ENCODE measurements at places on chromosomes 6 and 20.

DNA sequence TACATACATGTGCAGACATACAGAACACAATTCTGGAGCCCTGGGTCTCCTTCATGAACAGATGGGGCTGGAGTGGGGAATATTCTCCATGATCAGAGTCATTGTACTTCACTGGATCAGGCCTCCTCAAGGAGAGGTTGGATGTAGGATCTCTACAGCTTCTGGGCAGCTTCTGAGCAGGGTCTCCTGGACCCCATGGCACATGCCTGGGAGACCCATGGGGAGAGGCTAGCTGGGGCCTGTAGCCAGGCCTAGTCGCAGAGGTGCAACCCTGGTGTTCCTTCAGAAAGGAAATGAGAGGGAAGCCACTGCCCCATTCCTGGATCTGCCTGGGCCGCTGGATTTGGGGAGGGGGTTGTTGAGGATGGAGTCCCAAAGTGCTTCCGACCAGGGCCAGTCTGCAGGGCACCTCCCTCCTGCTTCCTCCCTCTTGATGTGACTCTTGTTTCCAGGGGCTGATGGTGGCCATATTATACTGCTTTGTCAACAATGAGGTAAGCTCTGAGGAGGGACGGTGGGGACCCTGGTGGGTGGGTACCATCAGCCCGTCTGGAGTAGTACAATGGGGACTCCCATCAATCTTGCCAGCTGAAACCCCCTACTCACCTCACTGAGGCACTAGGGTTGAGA, 31.8 kb downstream of the GLP1R start:
- DNase-seq = no peak

DNA sequence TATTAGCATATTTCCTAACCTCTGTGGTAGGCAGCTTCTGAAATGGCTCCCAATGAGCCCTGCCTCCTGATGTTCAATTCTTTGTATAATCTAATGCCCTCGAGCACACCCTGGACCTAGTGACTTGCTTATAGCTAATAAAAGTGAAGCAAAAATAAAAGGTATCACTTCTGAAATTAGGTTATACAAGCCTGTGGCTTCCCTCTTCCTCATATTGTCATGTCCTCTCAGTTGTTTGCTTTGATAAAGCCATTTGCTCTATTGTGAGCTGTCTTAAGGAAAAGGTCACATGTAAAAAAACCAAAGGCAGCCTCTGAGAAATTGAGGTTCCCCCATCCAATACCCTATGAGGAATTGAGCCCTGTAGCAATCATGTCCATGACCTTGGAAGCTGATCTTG, 442.1 kb upstream of the ADGRB3 start:
- DNase-seq = no peak

DNA sequence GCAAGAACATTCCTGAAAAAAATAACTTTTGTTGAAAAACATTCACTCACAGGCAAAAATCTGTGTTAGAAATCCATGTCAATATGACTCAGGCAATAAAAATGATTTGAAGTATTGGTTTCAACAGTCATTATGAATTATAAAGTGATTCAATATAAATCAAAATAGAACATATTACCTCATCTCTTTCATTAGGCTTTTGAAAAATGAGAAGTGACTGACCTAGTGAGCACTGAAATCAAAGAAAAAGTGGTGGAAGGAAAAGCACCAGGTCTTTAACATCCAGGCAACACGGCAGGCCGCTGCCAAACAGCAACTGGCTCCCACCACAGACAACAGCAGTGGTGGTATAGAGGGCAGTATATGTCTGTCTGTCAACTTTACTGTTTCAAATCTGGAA, 68.9 kb downstream of the MAN1A1 start:
- DNase-seq = no peak

DNA sequence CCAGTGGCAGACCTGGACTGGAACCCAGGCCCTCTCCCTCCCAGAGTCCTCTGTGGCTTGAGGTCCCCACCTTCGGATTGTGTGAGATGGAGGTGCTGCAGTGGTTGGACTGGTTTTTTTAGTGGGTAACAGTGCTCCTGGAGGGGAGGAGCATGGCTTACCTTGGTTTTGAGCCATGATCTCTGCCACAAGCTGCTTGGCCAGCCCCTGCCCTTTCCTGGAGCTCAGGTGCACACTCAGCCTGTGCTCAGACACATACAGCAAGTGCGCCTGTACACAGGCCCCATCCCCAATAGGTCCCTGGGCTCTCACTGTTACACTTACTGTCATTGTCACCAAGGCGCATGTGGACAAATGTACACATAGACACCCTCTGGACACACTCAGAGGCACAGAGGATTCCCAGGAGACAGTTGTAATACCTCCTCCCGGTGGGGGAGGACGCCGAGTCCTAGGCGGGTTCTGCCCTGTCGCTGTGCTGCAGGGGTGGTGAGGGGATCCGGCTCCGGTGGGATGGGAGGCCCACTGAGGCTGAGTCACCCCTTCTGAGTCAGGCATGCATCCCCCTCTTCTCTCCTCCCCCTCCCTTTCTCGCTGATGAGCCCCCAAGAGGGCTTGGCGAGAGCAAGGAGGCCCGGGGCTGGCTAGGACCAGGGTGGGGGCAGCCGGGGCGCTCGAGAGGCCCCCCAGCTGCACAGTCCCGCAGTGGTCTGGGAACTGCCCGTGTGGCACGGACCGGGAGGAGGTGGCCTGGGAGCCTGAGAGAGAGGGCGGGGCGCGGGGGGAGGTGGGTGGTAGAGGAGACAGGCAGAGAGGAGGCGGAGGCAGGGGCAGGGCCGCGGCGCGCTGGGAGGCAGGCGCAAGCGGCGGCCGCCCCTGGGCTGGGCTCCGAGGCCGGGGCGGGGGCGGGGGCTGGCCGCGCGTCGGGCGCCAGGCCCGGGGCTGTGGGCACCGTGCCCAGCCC, 522 bp upstream of the EPB41L1 start:
- DNase-seq = peak; percentile 67

DNA sequence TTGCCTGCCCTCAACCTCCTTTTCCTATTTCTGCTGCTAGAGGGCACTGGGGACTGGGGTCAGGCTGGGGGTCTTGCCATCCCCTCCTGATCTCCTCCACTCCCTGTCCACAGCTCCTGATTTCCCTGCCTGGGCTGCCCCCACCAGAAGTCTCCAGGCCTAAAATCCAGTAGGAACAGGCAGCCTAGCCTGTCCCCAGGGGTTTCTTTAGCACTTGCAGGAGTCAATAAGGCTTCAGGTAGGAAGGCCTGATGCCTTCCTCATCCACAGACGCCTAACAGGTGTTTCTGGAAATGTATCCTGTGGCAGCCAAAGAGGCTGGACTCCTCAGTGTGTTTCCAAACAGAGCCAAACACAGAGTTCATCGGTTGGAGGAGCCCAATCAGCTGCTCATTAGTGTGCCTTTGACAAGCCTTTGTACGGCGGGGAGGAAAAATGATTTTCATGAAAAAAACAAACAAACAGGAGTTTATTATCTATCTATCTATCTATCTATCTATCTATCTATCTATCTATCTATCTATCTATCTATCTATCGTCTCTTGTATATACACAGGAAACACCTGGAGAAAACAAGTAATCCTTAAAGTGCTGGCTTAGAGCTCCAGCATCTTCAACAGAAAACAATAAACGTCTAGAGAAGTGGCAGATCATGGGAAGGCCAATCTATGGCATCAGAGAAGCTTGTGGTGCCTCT, 3.7 kb upstream of the RAET1E start:
- DNase-seq = no peak

- DNase-seq = peak; percentile 75
These were observed 1.9 kb upstream of the FUCA2 start for GRCh38 chr6:143513410-143513809.

DNA sequence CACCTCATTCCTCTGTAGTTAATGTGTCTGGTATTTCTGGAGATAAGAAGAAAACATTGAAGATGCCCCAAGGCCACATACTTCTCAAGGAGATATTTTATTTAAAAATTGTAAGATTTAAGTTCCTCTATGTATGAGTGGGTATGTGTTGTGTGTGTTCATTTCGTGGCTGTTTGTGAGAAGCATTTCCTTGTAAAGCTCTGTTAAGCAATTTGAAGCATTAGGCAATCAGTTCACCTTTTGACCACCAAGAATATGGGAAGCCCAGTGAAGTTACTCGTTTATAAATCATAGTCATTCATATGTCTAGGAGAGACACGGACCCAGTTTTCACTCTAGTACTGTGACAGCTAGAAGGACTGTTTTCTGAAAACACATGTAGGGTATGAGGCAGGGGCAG, 717.6 kb upstream of the MAP3K7 start:
- DNase-seq = no peak

DNA sequence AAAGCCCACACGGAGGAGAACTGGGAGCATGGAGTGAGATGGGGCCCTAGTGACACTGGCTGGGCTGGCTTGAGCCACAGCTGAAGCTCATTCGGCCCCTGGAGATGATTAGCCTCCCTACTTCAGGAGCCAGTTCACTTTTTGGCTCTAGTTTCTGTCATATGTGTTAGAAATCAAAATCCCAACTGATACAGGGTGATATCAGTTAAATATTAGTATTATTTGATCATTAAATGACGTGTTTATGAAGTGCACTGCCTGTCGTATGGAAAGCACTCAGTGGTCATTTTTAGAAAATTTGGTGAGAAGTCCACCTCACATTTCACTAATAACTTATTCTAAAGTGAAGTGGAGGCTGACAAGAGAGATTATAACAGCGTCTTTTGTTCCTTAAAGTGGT, 59.0 kb downstream of the TULP4 start:
- DNase-seq = no peak

- no peak for DNase-seq
These were observed 48.7 kb upstream of the SAMD5 start for GRCh38 chr6:147459780-147460179.

GRCh38 chr20:49791165-49791564, 21.5 kb upstream of the SLC9A8 start:
- DNase-seq = no peak

- DNase-seq = no peak
These were observed 616.3 kb upstream of the FLRT3 start for GRCh38 chr20:14953736-14954135.

DNA sequence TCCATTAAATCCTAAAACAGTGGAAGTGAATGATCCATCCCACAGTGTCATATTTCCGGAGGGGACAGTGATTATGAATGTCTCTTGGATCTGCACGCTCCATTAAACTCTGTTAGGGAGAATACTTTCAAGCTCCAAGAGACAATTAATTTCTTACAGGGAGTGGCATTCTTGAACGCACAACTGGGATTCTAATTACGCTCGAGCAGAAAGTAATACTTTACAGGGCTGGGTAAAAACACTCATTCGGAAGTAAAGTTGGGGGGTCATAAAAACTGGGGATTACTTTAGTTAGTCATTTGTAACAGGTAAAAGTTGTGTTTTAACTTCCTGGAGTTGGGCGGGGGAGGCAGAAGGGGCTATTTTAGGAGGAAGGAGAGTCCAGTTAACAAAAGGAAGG, 151.8 kb downstream of the ZFP64 start:
- no peak for DNase-seq

DNA sequence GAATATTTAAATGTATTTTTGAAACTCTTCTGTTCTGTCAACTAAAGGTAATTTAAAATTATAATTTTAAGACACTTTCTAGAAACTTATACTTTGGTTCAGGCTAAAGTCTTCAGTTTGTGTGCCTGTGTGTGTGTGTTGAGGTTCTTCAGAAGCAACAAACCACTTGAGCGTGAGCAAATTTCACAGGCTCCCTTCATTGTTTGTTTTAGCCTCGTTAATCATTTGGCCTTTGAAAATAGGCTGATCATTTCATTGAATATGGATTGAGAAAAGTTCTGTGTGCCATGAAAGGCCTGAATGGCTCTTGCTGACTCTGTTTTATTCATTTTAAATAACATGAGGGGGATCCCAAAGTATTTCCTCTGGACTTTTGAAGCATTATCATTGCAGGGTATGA, 420.1 kb downstream of the CDKAL1 start:
- DNase-seq = peak; percentile 64

All from NCI-H1092 treated with DMSO at 0.1 percent for 48 hours (cell line).